Suppressor macrophage (primary cell): ENCODE measurements at places on chromosomes 1 and 21.
A peak's percentile ranks its signal among the peaks of the same experiment; 100 is the strongest.

GRCh38 chr1:240174734-240175133 is 83.1 kb downstream of the FMN2 start:
- DNase-seq, result peak; percentile 5

DNA sequence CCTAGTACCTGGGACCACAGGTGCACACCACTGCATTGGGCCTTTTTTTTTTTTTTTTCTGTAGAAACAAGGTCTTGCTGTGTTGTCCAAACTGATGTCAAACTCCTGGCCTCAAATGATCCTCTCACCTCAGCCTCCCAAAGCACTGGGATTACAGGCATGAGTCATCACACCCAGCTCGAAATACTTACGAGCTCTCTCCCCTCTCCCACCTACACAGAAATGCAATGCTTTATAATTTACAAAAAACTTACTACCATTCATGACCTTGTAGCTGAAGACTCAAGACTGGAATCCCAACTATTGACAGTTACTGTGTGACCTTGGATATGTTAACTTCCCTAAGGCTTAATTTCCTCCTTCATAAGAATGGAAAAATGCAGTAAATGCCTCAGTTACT is 18.7 kb downstream of the FOXJ3 start:
- no peak for DNase-seq

GRCh38 chr1:68449901-68450300 is at the start of gene RPE65:
RPE65 (minus strand) TSS chr1:68449954; CDS start chr1:68449905, 49 bp downstream.
- DNase-seq, result peak; percentile 22

GRCh38 chr1:147808025-147808424 is 47.6 kb upstream of the GJA5 start:
- peak; percentile 25 for DNase-seq

GRCh38 chr1:99397863-99398262 is 133.6 kb downstream of the PLPPR4 start:
- no peak for DNase-seq

DNA sequence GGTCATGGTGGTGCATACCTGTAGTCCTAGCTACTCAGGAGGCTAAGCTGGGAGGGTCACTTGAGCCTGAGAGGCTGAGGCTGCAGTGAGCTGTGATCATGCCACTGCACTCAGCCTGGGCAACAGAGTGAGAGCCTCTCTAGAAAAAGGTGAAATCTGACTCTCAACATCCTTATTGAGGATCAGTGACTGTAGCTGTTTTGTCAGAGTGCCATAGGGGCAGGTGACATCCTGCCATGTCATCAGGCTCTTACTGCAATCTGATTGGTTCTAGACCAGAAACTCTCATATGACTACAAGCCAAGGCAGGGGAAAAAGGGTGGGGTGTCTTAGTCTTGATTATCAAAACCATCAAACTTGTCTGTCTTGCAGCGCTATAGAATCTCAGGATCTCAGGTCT is 62.8 kb upstream of the NGF start:
- no peak for DNase-seq

- DNase-seq, result peak; percentile 52
Observed at GRCh38 chr1:185566995-185567394, 167.2 kb upstream of the HMCN1 start.

GRCh38 chr1:116401646-116402176 is 28.7 kb downstream of the ATP1A1 start:
- DNase-seq, result no peak

- no peak for DNase-seq
Observed at GRCh38 chr1:47661040-47661439, 223.2 kb downstream of the FOXD2 start.

GRCh38 chr1:226762988-226763904 is 24.2 kb upstream of the ITPKB start:
- DNase-seq, result no peak

GRCh38 chr1:55947446-55947845 is 631.9 kb downstream of the PLPP3 start:
- no peak for DNase-seq

- DNase-seq, result no peak
Observed at GRCh38 chr1:197466813-197467212, 198.8 kb downstream of the CRB1 start.

- DNase-seq, result no peak
Observed at GRCh38 chr1:6691507-6691906, 10.1 kb downstream of the DNAJC11 start.

GRCh38 chr1:28668956-28669723 is 556 bp downstream of the GMEB1 start:
- peak; percentile 80 for DNase-seq

- DNase-seq, result no peak
Observed at GRCh38 chr1:10765734-10766478, 30.5 kb downstream of the CASZ1 start.

- no peak for DNase-seq
Observed at GRCh38 chr1:64161357-64161941, 42.0 kb upstream of the UBE2U start.

DNA sequence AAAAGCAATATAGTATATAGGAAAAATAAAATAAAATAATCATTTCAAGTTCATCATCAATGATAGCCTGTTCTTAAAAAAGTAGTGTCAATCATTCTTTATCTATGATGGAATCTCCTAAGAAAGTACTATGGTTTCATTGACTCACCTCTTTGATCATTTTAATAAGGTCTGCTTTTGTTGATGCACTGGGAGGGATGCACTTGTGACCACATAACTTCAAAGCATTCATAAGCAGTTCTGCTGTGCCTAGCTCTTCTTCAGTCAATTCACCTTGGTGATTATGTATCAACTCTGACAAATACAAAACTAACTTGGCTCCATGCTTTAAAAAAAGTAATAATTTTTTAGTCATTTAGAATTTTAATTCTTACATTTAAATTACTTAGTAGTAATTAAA is 84.8 kb upstream of the GNG4 start:
- DNase-seq, result no peak

DNA sequence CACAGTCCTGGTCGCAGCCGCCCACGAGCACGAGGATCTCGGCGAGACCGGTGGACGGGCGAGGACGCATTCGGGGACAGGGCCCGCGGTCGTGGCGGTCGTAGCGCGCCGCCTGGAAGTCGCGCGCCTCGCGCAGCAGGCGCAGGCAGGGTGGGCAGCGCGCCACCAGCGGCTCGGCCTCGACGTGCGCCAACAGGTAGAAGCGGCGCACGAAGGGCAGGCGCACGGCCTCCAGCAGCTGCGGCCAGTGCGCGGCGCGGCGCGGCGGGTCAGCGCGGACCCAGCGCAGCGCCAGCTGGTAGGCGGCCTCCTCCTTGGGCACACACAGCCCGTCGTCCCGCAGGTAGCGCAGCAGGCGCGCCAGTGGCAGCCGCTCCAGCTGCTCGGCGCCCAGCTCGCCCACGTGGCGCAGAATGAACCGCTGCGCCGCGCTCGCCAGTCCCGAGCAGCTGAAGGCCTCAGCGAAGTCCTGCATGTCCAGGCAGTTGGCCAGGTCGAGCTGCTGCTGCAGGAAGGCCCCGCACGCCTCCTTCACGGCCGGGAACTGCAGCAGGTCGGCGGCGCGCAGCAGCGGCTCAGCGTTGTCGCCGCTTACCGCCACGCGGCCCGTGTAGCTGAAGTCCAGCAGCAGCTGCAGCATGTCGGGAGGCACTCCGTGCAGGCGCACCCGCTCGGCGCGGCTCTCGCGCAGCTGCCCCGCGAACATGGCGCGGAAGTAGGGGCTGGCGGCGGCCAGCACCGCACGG is 573 bp downstream of the KLHL21 start:
- DNase-seq, result peak; percentile 58

- DNase-seq, result peak; percentile 69
Observed at GRCh38 chr1:44237721-44238457, 24.6 kb downstream of the DMAP1 start.

DNA sequence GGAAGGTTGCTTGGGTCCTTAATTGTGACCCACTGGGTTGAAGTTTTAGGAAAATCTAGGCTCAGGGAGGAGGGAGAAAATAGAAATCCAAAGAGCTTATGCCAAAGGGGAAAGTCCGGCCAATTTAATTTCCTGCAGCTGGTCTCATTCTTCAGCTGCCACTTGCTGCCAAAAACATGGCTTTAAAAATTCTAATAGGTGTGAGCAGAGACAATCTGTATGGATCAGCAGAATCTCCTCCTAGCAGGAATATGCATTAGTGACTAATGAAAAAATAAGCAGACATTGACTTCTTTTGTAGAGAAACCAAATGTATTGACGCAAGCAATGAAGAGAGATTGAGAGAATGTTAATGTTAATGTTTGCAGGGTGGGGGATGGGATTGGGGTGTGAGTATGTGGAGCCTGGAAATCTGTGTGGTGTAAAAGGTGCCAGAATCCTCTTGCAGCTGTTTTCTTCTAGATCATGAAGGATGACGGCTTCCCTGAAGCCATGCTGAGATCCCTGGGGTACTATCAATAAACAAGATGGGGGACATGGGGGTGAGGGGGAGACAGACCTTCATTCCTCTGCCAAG is 35.3 kb downstream of the VWA5B1 start:
- no peak for DNase-seq

- peak; percentile 74 for DNase-seq
Observed at GRCh38 chr1:41789661-41790330, 128.9 kb downstream of the HIVEP3 start.

DNA sequence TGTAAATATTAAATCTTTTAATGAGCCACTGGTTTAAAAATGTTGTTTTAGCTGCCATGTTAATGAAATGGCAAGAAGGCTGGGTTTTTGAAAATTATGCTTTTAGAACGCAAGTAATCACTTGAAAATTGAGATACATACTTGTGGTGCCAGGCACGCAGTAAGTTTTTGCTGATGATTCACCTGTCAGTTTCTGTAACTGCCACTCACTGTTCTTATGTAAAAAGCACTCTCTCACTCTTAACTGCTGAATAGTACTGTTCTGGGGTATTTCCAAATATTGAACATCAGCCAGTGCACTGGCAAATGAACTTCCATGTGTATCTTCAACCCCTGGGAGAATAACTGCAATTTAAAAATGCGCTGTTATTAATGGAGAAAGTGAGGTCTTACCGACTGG is 17.9 kb downstream of the LGALS8 start:
- no peak for DNase-seq

DNA sequence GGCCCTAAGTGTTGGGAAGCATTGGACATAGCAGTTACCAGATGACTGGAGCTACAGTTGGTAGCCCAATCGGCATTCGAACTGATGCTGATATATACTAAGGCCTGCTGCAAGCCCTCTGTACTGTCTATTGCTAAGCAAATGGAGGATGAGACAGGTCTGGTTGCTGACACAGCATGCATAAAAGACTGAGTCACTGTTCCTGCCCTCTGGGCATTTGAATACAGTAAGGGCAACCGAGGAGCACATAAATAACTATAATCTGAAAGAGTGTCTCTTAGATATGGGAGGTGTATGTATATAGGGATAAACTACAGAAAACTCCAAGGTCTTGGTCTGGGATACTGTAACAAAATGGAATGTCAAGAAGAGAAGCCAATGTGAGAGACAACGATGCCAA is 16.8 kb upstream of the MARK1 start:
- no peak for DNase-seq

- no peak for DNase-seq
Observed at GRCh38 chr1:107327446-107327845, 186.6 kb downstream of the NTNG1 start.

DNA sequence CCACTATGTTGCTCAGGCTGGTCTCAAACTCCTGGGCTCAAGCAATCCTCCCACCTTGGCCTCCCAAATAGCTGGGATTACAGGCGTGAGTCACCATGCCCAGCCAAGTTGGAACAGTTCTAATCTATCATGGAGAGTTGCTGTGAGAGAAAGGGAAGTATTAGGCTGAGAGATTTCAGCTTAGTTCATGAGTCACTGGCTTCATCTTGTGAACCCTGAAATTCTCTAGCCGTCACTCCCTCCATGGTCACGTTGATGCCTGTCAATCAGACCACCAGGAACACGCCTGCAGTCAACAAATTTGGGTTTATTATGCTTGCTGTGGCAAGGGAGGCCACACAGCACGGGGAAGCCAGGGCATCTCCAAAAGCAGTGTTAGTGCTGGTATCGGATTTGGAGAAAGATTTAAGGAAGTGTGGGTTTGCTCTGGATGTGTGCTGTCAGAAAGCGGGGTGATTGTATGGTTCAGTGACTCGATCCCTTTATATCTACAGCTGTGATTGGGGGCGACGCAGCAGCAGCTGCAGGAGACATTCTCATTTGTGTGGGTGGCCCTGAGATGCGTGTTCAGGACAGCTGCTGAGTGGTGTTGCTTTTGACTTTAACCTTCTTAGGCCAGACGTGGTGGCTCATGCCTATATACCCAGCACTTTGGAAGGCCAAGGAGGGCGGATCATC is 18.7 kb downstream of the UQCRHL start:
- peak; percentile 92 for DNase-seq

GRCh38 chr21:32304998-32305397 is 6.3 kb downstream of the MRAP start:
- DNase-seq, result no peak
